IMR-90 (cell line): ENCODE measurements at places on chromosomes 1 and 21. TPM values are rescaled to one million over a fixed set of nuclear protein-coding genes. Genes with fewer than 3 reads are reported as not detected.

DNA sequence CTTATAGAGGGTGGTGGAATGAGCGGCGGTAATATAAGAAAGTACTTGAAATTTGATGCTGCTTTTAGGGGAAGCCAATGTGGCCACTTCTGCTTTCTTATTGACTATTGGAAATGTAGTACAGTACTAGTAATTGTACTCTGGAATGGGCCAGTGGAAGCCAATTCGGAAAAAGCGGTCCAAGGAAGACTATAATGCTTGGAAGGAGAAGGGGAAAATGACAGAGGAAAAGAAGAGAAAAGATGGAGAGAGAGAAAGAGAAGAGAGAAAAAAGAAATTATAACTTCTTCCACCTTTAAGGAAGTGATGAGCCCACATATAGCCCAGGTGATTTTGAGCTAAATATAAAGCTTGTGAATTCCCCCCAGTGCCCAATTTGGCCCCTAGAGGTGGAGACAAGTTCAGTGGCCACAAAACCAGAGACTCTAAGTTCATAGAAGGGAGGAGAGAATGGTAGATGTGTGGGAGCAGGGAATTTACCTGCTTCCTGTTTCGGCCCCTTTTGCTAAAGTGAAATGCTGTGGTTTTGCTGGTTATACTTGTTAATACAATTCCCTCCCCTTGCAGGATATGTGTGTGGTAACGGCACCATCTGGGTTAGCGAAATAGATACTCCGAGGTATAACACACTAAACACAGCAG lies 35.7 kb upstream of the DUSP10 start:
- H3K4me3 ChIP-seq: no peak overlapping the region
- no peak for DNase-seq
- no peaks in the 10 kb centered on the region for H3K27me3 ChIP-seq
- no peaks in the 10 kb centered on the region; the same call in 1 of the 2 replicates for H3K4me1 ChIP-seq

DNA sequence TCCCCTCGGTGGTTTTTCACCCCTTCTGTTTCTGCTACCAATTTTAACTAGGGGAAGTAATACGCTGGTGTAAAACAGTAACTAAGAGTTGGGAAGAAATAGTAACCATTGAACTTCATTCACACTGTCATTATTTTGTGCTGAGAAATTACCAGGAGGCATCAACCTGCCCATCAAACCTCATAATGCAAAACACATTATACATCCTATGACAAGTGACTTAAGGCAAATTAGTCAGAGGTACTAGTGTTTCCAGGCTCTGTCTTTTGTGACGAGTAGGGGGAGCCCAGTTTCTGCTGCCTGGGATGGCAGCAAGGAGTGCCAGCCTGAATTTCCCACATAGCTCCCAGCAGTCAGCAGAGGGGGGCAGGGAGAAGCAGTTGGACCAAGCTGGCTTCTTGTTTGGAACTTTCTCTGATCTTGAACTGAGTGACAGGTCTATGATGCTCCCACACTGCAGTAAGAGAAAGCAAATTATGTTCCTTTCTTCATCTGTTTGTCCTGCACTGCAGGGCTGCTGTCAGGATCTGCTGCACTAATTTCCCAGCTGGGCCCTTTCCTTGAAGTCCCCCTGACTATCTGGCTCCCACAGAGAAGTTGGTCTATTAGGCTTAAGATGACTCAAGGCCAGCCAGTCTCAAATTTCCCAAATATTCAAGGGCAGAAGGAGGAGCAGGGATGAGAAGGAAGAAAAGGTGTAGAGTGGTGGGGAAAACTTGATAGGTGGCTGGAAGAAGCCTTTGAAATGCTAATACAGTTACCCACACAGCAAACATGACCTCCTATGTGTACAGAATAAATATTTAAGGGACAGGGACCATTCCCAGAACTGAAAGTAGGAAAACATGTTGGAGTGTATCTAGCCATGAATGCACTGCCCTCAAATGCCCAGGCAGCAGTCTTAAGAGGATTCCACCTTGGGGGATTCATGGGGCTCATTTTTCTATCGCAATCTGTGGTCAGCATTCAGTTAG lies 322.8 kb downstream of the SEC16B start:
- no peaks in the 10 kb centered on the region for H3K36me3 ChIP-seq
- H3K4me1 ChIP-seq: no peaks in the 10 kb centered on the region
- no peak overlapping the region for H3K27ac ChIP-seq

- H3K4me3 ChIP-seq: no peak overlapping the region
- H3K27ac ChIP-seq: no peak overlapping the region
- H3K4me1 ChIP-seq: no peaks in the 10 kb centered on the region; the same call in 1 of the 2 replicates
- DNase-seq: peak; percentile 78
- H3K27me3 ChIP-seq: no peaks in the 10 kb centered on the region
Measured at GRCh38 chr1:84433258-84434080, 35.2 kb downstream of the DNASE2B start.

DNA sequence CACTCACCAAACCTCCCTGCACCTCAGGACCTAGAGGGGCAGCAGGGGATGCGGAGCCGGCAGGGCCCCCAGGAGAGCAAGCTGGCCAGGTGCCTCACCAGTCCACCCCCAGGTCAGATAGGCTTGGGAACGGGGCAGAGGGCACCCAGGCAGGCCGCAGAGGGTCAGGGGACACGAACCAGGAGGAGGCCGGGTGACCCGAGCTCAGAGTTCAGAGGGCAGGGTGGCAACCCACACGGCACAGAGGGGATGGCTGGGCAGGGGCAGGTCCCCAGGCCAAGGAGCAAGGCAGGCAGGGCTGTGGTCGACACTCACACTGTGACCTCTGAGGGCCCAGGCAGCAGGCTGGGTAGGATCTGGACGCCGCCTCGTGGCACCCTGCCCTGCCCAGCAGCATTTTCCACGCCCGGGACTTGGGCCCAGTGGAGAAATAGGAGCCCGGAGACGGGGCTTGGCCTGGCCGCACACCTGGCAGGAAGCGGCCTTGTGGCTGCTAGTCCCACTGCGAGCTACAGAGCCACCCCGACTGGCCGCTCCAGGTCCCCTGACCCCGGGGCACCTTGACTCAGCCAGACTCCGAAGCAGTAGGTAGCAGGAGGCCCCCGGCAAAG lies 5.3 kb downstream of the DVL1 start:
- H3K4me1 ChIP-seq: peaks cover 30% of the 10 kb centered on the region
- no peak overlapping the region for H3K27ac ChIP-seq
- no peak overlapping the region for H3K4me3 ChIP-seq
- no peaks in the 10 kb centered on the region for H3K27me3 ChIP-seq
- no peak for DNase-seq
- H3K36me3 ChIP-seq: peaks cover 26% of the 10 kb centered on the region

GRCh38 chr1:222074317-222074716 lies 332.4 kb upstream of the DUSP10 start:
- H3K4me3 ChIP-seq: no peak overlapping the region
- no peak overlapping the region for H3K27ac ChIP-seq
- no peaks in the 10 kb centered on the region for H3K27me3 ChIP-seq
- no peak for DNase-seq
- no peaks in the 10 kb centered on the region for H3K36me3 ChIP-seq

DNA sequence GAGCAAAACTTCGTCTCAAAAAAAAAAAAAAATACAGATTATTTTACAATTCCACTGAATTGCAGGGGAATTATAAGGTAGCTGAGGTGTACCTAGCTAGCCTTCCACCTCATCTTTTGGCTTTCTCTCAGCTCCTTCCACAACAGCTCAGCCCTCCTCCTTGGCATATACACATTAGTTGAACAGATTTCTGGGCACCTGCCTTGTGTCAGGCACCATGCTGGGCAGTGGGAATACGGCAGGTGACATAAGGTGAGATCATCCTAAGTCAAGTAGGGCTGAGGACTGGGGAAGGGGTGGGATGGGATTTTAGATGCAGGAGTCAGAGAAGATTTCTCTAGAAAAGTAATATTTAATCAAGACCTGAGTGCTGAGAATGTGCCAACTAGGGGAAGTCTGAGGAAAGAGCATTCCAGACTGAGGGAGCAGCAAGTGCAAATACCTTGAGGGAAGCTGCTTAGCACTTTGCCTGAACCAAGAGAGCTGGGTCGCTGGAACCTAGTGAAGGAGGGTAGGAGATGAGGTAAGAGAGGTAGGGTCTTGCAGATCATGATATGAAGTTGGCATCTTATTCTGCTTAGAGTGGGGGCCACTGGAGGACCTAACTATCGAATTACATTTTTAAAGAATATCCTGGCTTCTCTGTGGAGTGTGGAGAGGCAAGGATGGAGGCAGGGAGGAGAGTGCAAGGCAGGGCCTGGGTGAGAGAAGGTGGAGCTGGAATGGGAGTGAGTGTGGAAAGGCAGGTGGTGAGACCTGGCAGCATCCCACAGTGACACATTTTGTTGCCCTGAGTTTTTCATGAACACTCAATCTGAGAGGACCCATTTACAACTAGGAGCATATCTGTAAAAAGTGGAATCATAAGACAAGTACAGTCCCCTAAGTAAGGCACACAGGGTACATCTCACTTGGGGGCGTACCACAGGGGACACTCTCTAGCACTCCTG lies 28.2 kb downstream of the LAMC2 start:
- no peak for DNase-seq
- H3K4me1 ChIP-seq: peaks cover 4% of the 10 kb centered on the region
- no peak overlapping the region for H3K4me3 ChIP-seq
- H3K36me3 ChIP-seq: no peaks in the 10 kb centered on the region

- no peaks in the 10 kb centered on the region for H3K27me3 ChIP-seq
- peak; percentile 44 for DNase-seq
- H3K4me1 ChIP-seq: no peaks in the 10 kb centered on the region
- no peaks in the 10 kb centered on the region for H3K36me3 ChIP-seq
Measured at GRCh38 chr21:27393726-27394125, 426.8 kb upstream of the ADAMTS5 start.

- H3K36me3 ChIP-seq: no peaks in the 10 kb centered on the region
- no peaks in the 10 kb centered on the region for H3K4me1 ChIP-seq
- DNase-seq: peak; percentile 18
Measured at GRCh38 chr1:229714964-229715603, 89.0 kb downstream of the URB2 start.

- H3K4me3 ChIP-seq: peak overlapping the region; percentile 92
- H3K27ac ChIP-seq: peak overlapping the region; percentile 96
- H3K27me3 ChIP-seq: no peaks in the 10 kb centered on the region
- H3K36me3 ChIP-seq: 0 out of 2 replicates have a peak, but pooled peaks cover under 1% of the 10 kb centered on the region
Measured at GRCh38 chr1:156499842-156500542, 583 bp downstream of the MEF2D start.

GRCh38 chr1:36322041-36322785 lies 1.2 kb downstream of the EVA1B start:
- peaks cover 26% of the 10 kb centered on the region for H3K4me1 ChIP-seq
- H3K27me3 ChIP-seq: no peaks in the 10 kb centered on the region
- peak overlapping the region; percentile 87 for H3K27ac ChIP-seq
- no peak for DNase-seq
- peak overlapping the region; percentile 78 for H3K4me3 ChIP-seq

DNA sequence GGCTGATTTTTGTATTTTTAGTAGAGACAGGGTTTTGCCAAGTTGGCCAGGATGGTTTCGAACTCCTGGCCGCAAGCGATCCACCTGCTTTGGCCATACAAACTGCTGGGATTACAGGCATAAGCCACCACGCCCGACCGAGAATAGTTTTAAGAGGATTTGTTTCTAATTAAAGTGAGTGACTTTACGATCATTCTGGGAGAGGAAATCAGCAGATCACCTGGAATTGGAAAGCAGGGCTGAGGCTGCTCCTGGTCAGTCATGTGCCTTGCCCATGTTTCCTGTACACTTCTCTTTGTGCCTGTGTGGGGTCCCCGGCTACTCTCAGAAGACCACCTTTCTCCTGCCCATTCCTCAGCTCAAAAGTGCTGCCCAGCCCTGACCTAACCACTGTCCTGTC lies 33.9 kb downstream of the ZBTB8B start:
- H3K27me3 ChIP-seq: no peaks in the 10 kb centered on the region
- no peak overlapping the region for H3K27ac ChIP-seq
- H3K4me1 ChIP-seq: peaks cover 3% of the 10 kb centered on the region
- H3K36me3 ChIP-seq: no peaks in the 10 kb centered on the region

DNA sequence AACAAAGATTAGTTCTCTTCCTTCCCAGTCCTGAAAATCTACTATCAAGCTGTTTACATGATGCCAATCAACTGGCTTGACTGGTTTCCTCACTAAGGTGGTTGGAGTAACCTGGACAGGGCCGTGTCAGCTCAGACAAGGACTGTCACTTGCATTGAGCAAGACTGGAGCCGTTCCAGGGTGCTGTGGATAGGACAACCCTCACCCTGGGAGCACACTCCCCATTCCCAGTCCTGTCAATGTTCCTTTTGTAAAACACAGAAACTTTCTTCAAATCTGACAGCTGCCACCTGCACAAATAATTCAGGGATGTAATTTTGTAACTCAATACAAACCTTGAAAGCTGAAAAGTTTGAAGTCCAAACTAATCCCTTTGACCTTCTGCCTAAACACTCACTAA lies 31.4 kb downstream of the PLPP3 start:
- no peak overlapping the region for H3K4me3 ChIP-seq
- H3K27me3 ChIP-seq: no peaks in the 10 kb centered on the region
- peaks cover 34% of the 10 kb centered on the region for H3K36me3 ChIP-seq
- peaks cover 5% of the 10 kb centered on the region; the same call in 1 of the 2 replicates for H3K4me1 ChIP-seq
- H3K27ac ChIP-seq: no peak overlapping the region

DNA sequence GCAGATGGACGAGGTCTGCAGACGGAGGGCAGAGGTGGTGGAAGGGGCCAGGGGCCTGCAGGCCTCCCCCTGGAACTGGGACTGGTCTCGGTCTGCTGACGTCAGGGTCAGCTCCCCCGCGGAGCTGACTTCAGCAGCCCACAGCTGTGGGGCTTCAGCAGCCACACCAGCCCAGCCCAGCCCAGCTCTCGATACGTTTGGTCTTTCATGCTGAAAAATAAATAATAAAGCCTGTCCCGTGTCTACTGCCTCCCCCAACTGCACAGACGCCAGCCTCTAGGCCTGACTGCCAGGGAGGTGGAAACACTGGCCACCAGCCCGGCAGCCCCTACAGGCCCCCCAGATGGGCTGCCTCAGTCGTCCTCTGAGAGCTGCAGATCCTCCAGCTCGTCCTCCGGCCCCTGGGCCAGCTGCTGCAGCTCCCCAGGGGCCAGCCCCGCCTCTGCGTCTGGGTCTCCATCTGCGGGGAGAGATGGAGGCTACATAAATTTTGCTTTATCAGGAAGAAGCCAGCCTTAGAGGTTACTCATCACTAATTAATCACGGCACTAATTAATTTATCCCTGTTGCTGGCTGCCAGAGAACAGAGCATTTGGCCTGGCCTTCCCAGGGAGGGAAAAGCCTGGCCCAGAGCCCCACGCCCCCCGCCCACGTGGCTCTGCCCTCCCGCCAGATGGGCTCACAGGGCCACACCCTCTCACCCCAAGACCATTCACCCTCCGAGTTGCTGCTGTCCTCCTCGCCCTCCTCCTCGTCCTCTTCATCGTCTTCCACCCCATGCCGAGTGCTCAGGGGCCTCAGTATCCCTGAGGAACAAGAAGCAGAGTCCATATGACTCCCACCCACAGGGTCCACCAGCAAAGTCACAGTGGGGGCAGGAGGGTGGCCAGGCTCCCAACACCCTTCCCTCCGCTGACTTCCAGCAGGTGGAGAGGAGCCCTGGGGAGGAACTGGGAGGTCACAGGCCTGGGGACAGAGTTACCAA lies 14.4 kb downstream of the NOC2L start:
- no peaks in the 10 kb centered on the region for H3K27me3 ChIP-seq
- no peak overlapping the region for H3K4me3 ChIP-seq
- peaks cover 40% of the 10 kb centered on the region for H3K4me1 ChIP-seq
- DNase-seq: peak; percentile 83

- DNase-seq: peak; percentile 61
- no peaks in the 10 kb centered on the region for H3K36me3 ChIP-seq
- H3K27me3 ChIP-seq: peaks cover 23% of the 10 kb centered on the region
- no peak overlapping the region for H3K27ac ChIP-seq
- no peak overlapping the region for H3K4me3 ChIP-seq
- peaks cover 18% of the 10 kb centered on the region for H3K4me1 ChIP-seq
Measured at GRCh38 chr1:17121881-17122280, 2.6 kb upstream of the PADI2 start.

GRCh38 chr1:21861602-21862429 lies 49.8 kb downstream of the LDLRAD2 start:
- H3K27me3 ChIP-seq: no peaks in the 10 kb centered on the region
- peak overlapping the region; percentile 62 for H3K27ac ChIP-seq
- peaks cover 6% of the 10 kb centered on the region for H3K4me1 ChIP-seq
- no peak overlapping the region for H3K4me3 ChIP-seq

Gene RXRG
- not detected in 2 replicates for total RNA-seq

Gene TRAF3IP3
- 0.18 TPM in 1 of 2 replicates, not detected in the other for total RNA-seq

Gene LCA5L
- total RNA-seq: 0.18 and 0.28 TPM in 2 replicates

Gene UMODL1
- total RNA-seq: not detected in 2 replicates
